Urothelium cell line (cell line): ENCODE measurements at places on chromosomes 2 and 18.

DNA sequence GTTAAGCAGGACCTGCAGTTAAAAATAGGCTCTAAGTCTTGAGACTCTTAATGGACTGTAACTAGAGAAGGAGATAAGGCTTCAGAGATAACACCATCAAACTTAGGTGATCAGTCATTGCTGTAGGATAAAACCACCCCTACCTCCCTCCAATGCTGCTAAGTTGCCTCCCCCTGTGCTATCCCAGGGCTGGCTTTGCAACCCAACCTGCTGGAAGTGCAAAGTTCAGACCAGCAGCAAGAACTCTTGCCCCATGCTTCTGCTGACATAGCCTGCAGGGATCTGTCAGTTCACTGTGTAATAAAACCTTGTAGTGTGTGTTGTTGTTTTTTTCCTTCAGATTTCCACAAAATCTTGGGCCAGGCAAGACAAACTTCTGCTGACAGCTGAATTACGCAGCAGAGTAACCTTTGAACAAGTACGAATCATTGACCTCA, 57.4 kb upstream of the EPB41L3 start:
- DNase-seq: no peak

- no peak for DNase-seq
These were observed 41.3 kb downstream of the VSNL1 start for GRCh38 chr2:17581831-17582230.

DNA sequence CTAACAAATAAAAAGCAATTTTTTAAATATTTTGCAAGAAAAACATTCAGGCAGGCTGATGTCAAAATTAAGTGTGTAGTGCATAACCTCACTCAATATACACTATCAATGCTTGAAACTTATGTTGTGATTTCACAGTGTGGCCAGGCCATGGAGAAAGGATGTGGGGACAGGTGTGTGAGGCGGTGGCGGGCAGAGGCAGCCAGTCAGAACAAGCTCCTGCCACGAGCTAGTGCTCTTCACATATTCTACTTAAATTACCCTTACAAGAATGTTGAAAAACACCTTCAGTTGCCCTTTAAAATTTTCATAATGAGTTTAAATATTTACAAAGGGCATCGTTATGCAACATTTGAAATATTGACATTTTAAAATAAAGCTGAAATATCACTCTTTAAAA, 43.2 kb downstream of the CYB5A start:
- no peak for DNase-seq

DNA sequence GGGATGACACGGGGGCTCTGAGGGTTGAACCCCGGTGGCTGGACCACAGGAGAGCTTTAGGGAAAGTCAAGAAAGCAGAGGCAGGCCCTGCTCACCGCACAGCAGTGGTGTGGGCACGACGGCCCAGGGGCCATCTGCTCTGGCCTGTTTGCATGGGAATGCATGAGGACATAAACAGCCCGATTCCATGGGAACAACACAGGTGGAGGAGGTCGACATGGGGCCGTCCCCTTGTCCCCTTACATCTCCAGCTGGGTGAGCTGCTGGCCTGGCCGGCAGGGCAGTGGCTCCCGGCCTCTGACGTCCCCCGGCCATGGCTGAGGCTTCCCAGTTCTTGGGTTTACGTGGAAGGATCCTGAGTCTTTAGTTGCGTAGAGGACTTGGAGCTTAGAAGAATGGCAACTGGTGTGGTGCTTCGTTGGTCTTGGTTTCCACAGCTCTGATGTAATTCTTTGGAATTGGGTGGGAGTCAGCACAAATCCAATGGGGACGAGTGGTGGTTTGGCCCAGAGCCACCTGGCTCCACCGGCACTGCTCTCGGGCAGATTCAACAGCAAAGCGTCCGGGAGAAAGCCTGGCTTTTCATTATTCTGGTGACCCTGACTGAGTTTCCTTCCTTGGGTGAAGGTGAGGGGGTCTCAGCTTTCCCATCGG, 98.3 kb upstream of the HDAC4 start:
- peak; percentile 56 for DNase-seq

- DNase-seq: no peak
These were observed 84.1 kb downstream of the GALNT14 start for GRCh38 chr2:31053929-31054782.

DNA sequence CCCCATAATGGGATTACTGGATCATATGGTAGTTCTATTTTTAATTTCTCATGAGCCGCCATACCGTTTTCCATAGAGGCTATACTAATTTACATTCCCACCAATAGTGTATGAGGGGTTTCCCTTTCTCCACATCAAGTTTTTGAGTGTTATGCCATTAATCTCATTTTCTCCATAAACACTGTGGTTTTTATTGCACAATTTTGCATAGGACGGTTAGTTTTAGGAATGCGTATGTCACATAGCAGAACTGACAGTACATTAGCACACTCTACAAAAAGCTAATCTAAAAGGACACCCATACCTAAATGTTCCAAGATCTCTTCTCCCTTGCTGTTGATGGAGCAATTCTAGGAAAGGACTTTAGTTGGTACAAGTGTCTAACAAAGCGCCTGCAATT, 32.5 kb downstream of the DARS1 start:
- DNase-seq: no peak

DNA sequence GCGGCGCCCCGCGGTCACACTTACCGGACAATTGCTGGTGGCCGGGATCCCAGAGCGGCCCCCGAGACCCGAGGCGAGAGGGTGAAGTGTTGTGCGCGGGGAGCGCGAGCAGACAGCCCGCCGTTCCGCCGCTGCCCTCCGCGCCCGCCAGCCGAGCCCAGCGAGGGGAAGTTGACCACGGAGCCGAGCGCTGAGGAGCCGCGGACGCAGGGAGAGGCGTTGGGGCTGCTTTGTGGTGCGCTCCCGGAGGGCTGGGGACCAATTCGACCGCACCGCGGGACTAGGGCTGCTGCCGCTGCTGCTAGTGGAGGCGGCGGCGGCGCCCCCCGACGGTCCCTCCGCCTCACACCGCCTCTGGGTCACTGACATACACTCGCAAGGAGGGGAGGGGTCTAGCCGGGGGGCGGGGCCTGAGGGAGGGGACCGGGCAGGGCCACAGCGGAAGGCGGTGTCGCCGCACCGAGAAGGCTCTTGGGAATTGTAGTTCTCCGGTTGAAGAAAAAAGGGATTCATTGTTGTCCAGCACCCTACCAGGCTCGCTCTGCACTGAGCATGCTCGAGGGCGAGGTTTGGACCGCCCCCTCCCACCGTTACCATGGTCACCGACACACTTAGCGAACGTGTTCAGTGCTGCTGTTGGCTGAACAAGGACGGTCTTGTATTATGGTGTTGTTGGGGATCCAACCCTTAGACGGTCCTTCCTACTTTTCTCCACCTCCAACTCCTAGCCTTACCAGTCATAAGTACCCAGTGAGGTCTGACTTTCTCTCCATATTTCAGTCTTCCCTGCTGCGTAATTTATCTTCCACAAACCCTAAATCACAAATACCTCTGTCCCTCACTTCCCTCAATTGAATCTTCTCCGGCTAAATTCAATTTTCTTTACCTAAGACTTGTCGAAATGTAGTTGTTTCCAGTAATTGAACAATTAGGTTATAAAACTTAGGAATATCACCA, at the start of gene PELI1:
PELI1 (minus strand) TSS at position 364 of the 957 bp plus-strand sequence. CDS start 36,110 bp downstream, outside the sequence.
- peak; percentile 99 for DNase-seq

GRCh38 chr2:184599054-184599871, 934 bp downstream of the ZNF804A start:
- DNase-seq: no peak

DNA sequence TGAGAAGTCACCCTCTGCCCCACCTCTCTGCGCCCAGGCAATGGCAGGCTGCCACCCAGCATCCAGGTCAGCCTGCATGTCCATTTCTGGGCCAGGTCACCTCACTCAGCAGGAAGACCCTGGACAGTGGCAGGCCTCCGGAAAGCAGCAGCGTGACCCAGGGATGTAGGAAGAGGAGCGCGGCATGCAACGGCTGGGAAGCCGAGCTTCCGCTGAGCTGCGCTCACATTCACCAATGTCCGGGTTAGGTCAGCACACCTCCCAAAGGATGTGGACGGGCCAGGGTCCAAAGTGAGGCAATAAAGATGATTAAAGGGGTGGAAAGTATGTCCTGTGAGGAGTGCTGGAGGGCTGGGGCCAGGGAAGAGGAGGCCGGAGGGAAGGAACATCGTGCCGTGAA, 174.5 kb downstream of the CTIF start:
- no peak for DNase-seq

DNA sequence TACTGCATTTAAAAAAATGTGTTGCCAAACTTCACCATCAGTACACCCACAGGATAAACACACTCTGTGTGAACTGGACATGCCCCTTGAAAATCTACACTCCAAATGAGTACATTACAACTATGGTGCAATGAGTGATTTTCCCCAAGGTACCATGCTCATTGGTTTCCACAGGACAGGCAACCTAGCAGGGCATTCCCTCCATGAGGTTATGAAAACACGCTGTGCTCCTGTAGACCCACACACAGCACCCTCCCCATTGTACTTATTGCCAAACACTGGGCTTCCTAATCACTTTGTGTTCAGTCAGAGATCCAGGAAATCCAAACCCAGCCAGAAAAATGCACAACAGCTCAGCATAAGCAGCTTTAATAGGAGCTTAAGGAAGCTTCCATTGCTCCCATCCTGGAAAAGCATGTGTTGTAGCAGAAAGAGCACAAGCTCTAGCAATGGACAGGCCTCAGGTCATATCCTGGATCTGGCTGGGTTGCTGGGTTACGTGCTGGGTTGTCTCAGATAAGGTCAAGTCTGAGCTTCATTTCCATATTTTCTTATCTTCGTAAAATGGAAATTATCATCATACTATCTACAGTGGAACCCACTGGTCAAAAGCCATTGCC, 20.8 kb upstream of the ATIC start:
- no peak for DNase-seq

- DNase-seq: no peak
These were observed 208.1 kb upstream of the REG3G start for GRCh38 chr2:78817430-78817829.

DNA sequence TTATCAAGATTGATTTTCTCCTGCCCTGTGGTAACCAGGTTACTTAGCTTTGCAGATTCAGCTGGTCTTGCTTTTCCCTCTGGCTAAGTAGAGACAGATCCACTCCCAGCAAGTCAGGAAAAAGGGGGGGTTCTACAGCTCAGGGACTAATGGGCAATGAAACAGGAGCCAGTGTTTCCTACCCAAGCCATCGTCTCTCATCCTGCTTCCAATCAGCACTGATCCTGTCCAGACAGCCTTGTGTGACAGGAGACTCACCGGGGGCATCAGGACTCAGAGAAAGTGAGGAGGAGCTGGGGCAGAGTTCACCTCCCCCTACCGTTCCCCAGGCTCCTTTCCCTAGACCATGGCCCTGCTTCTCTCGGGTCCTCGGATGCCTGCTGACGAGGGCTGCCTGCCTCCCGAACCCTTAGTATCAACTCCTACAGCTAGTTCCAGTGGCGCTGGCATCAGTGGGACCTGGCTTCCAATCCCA, 307.6 kb downstream of the ALK start:
- no peak for DNase-seq

GRCh38 chr2:3451169-3451568, 68.2 kb downstream of the ADI1 start:
- DNase-seq: no peak

GRCh38 chr2:133293544-133294353, 274.5 kb downstream of the NCKAP5 start:
- no peak for DNase-seq

DNA sequence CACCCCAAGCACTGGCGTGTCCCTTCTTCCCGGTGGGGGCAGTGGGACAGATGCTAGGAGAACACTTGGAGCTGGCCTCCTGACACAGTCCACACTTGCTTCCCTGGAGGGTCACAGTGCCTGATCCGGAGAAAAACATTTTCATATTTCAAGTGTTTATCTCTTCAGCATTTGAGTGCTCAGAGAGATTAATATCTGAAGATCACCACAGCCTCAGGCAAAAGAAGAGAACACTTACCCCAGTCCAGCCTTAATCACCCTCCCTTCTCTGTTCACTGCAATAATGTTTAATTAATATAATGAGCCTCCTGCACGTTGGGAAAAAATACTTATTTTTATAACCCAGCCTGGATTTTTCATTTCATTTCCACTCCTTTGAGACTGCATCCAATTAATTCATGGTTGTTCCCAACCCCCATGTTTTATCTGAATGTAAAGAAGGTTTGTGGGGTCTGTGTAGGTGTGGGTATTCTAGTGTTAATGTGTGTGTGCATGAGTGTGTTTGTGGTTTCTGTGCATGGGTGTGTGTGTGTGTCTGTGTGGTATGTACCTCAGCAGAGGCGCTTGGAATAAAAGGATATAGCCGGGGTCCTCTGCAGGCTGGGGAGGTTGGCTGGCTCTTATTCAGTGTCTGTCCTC, 72.1 kb downstream of the NRP2 start:
- no peak for DNase-seq

DNA sequence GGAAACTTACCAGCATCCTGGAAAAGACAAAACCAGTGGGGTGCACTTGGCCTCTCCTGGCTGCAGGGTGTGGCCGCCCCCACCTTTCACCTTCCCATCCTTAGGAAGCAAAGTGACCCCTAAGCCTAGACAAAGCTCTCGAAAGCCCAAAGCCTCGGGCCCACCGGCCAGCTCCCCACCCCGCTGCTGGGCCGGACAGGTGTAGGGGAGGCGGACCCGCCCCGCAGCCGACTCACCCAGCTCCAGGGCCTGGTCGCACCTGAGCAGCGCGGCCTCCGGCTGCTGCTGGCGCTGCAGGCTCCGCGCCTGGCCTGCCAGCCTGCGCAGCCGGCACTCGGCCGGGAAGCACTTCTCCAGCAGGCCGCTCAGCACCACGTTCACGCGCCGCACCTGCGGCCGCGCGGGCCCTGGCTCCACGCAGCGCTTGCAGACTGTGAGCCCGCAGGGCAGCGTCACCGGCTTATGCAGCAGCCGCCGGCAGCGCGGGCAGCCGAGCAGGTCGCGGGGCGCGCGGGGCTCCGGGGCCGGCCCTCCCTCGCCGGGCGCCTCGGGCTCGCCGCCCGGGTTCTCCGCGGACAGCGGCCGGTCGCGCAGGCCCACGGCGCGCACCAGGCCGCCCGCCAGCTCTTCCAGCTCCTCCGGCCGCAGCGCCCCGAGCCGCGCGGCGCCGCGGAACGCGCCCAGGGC, 979 bp downstream of the LONRF2 start:
- DNase-seq: peak; percentile 58

DNA sequence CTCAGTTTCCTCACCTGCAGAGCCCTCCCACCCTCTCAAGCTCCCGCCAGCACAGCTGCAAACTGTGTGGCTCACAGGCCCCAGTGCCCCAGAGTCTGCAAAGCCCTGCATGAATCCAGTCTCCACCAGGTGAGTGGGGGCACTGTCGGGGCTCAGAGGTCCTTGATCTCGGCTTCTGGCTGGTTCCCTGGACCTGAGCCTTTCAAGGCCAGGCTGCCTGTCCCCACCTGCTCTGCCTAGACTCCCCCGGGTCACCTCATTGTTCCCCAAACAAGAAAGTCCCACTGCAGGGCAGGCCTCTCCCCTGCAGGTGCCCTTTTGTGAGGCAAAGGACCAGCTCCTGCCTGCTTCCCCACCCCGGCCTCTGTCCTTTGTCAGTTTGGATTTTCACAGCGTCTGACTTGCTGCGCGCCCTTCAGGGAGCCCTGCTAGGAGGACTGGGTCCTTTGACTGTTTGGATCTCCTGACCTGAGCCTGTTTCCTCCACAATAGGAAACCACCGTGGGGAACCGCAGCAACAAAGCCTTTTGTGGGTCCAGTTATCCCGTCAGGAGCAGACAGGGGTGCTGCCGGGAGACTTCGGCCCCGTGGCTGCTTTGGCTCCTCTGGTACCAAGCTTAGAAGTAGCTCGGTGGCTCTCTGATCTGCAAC, 200.5 kb upstream of the HDAC4 start:
- no peak for DNase-seq

GRCh38 chr2:70890469-70891065, 45.1 kb upstream of the ATP6V1B1 start:
- peak; percentile 29 for DNase-seq

- DNase-seq: no peak
These were observed 43.5 kb upstream of the TMEM247 start for GRCh38 chr2:46435796-46436360.
